ENCODE measurements at places on chromosomes 13 and 19.

- no peak for DNase-seq
Observed at GRCh38 chr13:50634339-50634738, 209.2 kb downstream of the DLEU7 start.

GRCh38 chr13:94640721-94641120, 39.1 kb downstream of the GPR180 start:
- DNase-seq, result no peak

DNA sequence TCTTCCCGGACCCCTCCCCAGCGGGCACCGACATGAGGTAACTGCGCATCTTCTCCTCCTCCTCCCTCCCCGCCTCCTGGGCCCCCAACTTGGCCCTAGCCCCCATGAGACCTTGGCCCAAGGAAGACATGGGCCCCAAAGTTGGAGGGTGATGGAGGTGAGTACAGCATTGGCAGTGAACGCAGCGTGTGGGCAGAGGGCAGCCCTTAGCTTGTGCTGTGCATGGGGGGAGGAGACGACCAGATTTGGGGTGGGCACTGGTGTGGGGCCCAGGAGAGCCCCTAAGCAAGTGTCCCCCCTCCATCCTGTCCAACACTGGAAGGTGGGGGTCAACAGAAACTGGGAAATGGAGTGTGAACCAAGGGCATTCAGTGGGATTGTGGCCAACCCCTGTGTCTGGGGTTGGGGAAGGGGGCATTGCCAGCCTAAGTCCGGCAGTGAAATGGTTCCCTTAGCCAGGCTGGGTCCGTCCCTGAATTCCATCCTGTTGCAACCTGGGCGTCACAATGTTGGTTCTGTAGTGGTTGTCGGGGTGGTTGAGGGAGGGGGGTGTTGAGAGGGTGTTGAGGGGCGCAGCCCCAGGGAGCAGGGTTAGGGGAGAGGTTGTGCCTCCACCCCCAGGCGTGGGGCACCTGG, 23.5 kb downstream of the NUMBL start:
- DNase-seq, result no peak

GRCh38 chr19:19119325-19120237, 18.7 kb downstream of the TMEM161A start:
- no peak for DNase-seq

- DNase-seq, result no peak
Observed at GRCh38 chr13:30569901-30570576, 47.7 kb upstream of the USPL1 start.

DNA sequence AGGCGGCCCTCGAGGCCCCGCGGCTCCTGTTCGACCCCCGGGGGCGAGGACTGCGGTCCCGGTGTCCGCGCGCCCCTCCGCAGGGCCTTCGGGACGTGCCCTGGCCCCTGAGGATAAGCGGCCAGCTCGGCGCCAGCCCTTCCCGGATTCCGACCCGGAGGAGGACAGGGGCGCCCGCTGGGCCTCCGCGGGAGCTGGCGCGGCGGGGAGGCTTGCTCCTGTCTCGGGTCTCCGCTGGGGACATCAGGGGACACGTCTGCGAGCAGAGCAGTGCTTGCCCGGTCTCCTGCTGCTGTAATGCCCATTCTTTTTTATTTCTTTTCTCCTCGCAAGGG, 829 bp downstream of the B3GLCT start:
- DNase-seq, result no peak

- peak; percentile 35 for DNase-seq
Observed at GRCh38 chr13:40377783-40378182, 288.7 kb downstream of the FOXO1 start.

DNA sequence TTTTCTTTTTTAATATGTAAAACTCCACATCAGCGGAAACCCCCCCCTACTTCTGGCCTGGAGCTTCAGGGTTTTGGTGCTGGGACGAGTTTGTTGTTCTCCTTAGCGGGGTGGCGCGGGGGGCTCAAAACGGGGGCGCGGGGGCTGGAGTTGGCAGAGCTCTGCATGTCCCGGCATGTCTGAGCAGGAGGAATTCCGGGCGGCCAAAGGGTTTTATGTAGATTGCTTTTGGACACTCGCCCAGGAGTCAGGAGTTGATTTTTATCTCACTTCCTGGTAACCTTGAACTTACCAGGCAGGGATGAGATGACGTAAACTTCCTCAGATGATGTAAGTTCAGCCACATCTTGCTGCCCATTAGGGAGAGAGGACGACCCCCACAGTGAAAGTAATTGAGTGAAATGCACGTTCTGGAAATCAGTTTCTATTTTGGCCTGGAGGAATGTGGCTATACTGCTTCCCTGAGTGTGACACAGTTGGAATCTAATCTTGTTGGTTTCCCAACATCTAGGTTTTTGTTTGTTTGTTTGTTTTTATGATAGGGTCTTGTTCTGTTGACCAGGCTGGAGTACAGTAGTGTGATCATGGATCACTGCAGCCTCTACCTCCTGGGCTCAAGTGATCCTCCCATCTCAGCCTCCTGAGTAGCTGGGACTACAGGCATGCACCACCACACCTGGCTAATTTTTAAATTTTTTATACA, 21.0 kb upstream of the GDF15 start:
- DNase-seq, result no peak

DNA sequence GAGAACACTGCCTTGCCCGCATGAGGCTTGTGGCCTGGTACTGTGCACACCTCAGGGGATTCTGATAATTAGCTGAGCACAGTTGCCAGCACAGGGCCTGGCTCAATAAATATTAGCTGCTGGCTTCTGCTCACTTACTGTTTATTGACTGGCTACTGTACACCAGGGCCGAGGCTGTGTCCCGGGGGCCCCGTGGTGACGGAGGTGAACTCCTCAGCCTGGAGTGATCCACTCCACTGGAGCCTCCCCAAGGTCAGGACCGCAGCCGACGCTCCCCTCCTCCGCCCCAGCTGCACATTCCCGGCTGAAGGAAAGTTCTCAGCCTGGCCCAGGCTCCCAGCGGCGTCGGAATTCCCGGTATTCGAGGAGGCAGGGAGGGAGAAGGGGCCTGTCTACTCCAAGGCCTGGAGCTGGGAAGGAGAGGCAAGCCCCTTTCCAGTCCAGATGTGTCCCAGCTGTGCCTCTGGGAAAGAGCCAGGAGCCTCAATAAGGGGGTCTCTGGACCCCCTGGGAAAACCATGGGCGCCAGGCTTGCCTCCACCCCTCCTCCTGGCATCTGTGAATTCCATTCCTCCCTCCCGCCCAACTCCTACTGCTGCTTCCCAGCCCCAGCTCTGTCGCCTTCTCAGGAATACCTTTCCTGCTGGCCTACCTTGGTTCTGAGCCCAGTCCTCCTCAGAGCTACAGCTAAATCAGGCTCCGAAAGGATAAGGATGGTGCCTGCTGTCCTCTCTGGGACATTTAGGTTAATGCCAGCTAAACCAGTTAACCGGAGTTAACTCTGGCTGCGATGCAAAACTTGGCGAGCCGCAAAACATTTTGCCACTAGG, 7.3 kb downstream of the RPS16 start:
- no peak for DNase-seq

DNA sequence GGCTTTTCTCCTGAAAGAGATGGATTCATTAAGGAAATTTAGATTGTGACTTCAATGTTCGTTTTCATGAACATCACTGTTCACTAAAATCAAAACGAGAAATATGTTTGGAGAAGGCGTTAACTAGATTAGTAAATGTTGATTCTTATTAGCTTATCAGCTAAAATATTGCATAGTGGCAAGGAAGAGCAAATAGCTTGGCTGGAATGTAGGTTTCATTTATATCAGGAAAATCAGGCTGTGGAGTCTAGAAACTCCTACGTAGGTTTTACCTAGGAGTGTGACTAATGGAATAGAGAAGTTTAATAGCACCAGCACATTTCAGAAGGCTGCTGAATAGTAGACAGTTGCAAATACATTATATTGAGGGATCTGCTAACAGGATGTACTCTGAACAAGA, 344.9 kb downstream of the LIG4 start:
- no peak for DNase-seq

DNA sequence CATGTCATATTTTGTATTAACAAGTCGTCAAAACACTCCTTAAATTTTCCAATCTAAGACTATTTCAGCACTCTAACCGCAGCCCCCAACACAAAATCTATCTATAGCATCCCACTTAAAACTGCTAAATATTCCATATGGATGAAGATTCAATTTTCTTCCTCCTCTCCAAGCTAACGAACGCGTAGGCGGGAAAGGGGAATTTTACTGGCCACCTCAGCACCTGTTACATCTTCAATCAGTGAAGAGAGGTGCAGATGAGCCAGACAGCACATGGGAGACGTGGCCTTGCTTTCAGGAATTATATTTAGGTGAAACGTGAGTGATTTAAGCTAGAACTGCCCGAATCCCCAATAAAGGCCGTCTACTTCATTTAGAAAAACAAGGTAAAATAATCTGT, 1.1 kb downstream of the RBM26 start:
- no peak for DNase-seq

DNA sequence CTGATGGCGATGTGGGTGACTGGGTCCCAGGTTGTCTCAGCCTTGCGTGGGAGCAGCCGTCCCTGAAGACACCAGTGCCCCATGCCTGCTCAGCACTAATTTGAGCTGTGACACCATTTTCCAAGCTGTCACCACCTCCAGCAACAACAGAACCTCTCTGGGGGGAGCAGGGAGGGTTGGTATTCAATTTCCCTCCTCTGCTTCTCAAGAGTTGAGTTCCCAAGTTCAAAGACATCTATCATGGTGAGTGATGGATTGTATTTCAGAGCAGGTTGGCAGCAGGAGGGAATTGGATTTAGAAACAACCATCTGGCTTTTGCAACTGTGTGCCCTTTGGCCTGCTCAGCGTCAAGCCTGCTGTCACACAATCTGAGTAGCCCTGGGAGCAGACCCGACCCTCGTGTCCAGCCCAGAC, 46.9 kb upstream of the UQCRFS1 start:
- DNase-seq, result no peak

GRCh38 chr13:34467450-34468083, 474.5 kb upstream of the NBEA start:
- no peak for DNase-seq

- no peak for DNase-seq
Observed at GRCh38 chr13:41655997-41656396, 198.6 kb downstream of the RGCC start.

- DNase-seq, result no peak
Observed at GRCh38 chr13:95485518-95486144, 66.9 kb upstream of the CLDN10 start.

DNA sequence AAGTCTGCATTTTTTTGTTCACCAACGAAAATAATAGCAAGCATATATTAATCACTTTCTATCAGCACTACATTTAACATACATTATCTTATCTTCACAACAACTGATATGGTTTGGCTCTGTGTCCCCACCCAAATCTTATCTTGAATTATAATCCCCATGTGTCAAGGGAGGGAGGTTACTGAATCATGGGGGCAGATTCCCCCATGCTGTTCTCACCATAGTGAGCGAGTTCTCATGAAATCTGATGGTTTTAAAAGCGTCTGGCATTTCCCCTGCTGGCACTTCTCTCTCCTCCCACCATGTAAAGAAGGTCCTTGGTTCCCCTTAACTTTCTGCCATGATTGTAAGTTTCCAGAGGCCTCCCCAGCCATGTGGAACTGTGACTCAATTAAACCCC, 235.7 kb upstream of the RXFP2 start:
- DNase-seq, result no peak

DNA sequence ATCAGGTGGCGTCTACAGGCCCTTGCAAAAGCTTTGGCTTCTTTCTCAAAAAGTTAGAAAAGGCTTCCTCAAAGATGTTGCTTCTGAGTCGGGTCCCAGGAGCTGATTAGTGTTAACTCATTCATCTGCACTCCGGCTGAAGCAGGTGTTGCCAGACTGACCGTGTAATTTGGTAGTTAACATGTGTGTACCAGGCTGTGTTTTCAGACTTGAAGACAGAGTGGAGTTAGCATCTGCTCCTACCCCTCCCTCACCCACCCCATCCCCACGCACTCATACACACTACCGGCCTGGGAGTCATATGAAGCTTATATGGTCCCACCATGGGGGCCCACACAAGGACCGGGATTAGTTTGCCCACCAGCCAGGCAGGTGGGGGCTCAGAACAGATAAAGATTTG, 111.5 kb downstream of the DNAJC15 start:
- no peak for DNase-seq

GRCh38 chr19:19417628-19418245, 12.3 kb downstream of the GATAD2A start:
- DNase-seq, result no peak

- no peak for DNase-seq
Observed at GRCh38 chr19:4373601-4374497, 26.5 kb downstream of the SH3GL1 start.

- no peak for DNase-seq
Observed at GRCh38 chr13:42394361-42394708, 122.4 kb downstream of the AKAP11 start.

GRCh38 chr13:34223984-34224383, 406.0 kb downstream of the RFC3 start:
- DNase-seq, result no peak

- no peak for DNase-seq
Observed at GRCh38 chr19:2720777-2721569, at the start of gene DIRAS1. Gene DIRAS1 (minus strand): TSS chr19:2721372. CDS start chr19:2717806, 3,566 bp downstream.

DNA sequence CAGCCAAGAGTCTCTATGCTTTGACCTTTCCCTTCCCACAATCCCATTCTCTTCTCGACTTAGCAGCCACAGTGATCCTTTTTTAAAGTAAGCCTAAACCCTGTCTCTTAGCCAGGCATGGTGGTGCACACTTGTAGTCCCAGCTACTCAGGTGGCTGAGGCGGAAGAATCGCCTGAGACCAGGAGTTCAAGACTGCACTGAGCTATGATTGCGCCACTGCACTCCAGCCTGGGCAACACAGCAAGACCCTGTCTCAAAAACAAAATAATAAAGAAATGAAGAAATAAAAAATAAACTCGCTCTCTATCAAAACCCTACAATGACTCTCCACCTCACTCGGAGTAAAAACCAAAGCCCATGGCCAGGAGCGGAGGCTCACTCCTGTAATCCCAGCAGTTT, 14.7 kb downstream of the TEX101 start:
- no peak for DNase-seq

DNA sequence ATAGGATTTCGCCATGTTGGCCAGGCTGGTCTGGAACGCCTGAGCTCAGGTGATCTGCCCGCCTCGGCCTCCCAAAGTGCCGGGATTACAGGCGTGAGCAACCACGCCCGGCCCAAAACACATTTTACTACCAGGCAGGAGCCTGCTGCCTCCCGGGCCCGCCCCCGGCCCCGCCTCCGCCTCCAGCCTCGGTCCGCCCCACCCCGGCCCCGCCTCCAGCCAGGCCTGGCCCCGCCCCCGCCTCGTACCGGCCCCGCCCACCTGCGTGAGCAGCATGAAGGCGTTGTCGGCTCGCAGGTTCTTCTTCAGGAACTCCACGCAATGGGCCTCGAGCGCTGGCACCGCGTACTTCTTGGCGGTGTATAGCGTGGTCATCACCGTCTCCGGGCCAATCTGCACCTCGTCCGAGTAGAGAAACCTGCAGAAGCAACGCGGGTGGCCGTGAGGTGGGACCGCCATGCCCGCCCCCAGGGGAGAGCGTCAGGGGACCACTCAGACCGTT, 22.7 kb downstream of the BTBD2 start:
- DNase-seq, result peak; percentile 24

GRCh38 chr19:48218997-48219396, 36.7 kb downstream of the CARD8 start:
- DNase-seq, result no peak

GRCh38 chr13:20503088-20504083, 22.3 kb downstream of the CRYL1 start:
- DNase-seq, result no peak

- peak; percentile 59 for DNase-seq
Observed at GRCh38 chr19:47471733-47472457, at the start of gene SLC8A2. Gene SLC8A2 (minus strand): TSS chr19:47471893. CDS start chr19:47466403, 5,490 bp downstream.

Data from activated naive CD8-positive, alpha-beta T cell treated with anti-CD3 and anti-CD28 coated beads for 36 hours (primary cell).